ENCODE measurements at places on chromosomes 6 and 20.

GRCh38 chr20:7113577-7114466 lies 346.3 kb downstream of the BMP2 start:
- DNase-seq: no peak

DNA sequence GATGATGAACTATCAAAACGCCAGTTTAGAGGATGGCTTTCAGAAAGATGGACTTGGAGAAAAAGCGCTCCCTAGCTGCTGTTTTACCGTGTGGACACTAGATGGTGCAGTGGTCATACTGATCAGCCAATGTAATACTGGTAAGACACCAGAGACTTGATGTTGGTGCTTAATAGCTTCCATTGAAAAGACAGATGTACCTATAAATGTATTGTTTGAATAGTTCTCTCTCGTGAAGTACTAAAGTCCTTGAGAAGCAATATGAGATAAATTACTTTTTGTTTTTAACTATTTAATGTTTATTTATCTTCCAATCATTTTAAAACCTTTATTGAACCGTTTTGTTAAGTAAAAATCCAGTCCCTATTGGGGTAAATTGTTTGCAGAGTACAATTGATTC lies 63.9 kb upstream of the FUCA2 start:
- peak; percentile 27 for DNase-seq

DNA sequence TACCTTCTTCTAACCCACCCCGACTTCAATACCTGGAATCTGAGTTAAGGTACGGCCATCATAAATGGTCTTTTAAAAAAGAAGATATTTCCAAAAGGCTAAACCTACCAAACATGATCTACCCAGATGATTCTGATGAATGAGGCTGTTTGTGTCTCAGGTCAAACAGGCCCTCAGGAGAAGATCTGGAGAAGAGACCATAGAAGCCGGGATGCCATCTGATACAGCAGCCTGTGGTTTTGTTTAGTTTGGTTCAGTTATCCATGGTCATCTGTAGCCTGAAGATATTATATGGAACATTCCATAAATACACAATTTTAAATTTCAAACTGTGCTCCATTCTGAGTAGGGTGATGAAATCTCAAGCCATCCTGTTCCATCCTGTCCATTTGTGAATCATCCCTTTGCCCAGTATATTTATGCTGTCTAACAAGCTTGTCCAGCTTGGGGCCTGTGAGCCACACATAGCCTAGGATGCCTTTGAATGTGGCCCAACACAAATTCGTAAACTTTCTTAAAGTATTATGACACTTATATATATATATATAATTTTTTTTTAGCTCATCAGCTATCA lies 4.0 kb upstream of the CAP2 start:
- DNase-seq: no peak

DNA sequence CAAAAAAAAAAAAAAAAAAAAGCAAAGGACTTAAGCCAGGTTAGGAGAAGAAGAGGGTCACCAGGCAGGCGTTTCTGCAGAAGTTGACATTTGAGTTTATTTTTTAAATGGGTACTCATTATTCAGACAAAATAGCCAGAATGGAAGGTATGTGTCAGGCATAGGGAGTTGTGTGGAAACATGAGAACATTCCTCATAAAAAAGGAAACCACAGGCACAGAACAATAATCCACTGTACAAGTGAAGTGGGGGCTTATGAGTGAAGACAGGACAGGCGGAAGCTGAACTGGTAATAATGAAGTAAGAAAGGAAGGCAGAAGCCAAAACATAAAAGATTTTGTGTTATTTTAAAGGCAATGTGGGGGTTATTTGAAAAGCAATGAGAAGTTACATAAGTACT lies 104.6 kb downstream of the EPB41L2 start:
- DNase-seq: no peak

GRCh38 chr6:169243186-169243585 lies 10.5 kb downstream of the THBS2 start:
- no peak for DNase-seq

GRCh38 chr20:47927944-47928343 lies 142.7 kb upstream of the SULF2 start:
- DNase-seq: no peak

GRCh38 chr20:10696650-10697049 lies 22.9 kb upstream of the JAG1 start:
- no peak for DNase-seq

GRCh38 chr6:160355001-160355400 lies 6.8 kb downstream of the SLC22A3 start:
- no peak for DNase-seq

GRCh38 chr6:90940812-90941481 lies 354.1 kb upstream of the MAP3K7 start:
- DNase-seq: peak; percentile 41

- DNase-seq: no peak
Observed at GRCh38 chr20:49948178-49948577, 12.0 kb downstream of the RNF114 start.

DNA sequence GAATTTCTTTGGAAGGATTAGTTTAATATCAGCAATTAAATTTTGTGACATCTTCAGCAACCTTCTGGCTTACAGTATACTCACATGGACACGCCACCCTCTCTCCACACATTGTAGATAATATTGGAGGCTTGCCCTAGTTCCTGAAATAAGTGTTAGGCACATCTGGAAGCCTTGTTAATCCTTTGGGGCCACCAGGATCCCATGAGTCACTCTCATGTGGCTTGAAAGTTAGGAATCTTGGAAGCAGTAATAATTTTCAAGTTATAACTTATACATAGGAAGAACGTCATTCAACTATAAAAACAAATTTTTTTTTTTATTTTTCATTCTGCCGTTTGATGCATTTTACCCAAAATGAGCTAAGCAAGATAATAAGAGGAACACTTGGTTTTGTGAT lies 20.5 kb downstream of the LAMA4 start:
- no peak for DNase-seq
